ENCODE measurements at places on chromosomes 11 and 22. TPM values are rescaled to one million over a fixed set of nuclear protein-coding genes. Genes with fewer than 3 reads are reported as not detected.

- DNase-seq, result no peak
Observed at GRCh38 chr11:75549370-75549958, 12.6 kb upstream of the SERPINH1 start.

DNA sequence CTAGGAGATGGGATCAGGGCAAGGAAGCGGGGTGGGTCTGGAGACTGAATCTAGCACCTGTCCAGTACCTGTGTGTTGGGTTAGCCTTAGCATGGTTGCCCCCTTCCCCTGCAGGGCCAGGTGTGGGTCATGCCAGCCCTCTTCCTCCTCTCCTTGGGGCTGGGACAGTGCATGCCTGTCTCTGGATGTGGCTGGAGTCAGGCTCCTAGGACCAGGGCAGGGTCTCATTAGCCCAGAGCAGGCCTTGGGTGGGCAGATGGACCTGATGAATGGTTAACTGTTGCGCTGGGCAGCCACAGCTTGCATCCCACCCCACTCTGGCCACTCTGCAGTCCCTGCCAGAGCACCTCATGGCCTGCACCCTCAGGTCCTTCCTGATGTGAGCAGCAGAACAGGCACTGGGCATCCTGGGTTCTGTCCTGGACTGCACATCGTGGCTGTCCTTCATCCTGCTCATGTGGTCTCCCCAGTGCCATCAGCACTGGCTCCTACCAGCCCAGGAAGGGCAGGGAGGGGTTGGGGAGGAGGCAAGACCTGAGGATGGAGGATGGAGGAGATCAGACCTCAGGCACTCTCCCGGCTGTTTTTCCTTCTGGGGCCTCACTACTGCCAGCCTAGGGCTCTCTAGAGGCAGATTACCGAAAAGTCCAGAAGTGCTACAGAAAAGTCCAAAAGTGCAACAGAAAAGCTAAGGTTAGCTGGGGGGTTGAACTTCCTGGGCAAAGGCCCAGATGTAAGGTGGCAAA, 12.8 kb upstream of the CHRM1 start:
- no peak for DNase-seq

- DNase-seq, result no peak
Observed at GRCh38 chr11:131186629-131187101, 183.8 kb upstream of the NTM start.

DNA sequence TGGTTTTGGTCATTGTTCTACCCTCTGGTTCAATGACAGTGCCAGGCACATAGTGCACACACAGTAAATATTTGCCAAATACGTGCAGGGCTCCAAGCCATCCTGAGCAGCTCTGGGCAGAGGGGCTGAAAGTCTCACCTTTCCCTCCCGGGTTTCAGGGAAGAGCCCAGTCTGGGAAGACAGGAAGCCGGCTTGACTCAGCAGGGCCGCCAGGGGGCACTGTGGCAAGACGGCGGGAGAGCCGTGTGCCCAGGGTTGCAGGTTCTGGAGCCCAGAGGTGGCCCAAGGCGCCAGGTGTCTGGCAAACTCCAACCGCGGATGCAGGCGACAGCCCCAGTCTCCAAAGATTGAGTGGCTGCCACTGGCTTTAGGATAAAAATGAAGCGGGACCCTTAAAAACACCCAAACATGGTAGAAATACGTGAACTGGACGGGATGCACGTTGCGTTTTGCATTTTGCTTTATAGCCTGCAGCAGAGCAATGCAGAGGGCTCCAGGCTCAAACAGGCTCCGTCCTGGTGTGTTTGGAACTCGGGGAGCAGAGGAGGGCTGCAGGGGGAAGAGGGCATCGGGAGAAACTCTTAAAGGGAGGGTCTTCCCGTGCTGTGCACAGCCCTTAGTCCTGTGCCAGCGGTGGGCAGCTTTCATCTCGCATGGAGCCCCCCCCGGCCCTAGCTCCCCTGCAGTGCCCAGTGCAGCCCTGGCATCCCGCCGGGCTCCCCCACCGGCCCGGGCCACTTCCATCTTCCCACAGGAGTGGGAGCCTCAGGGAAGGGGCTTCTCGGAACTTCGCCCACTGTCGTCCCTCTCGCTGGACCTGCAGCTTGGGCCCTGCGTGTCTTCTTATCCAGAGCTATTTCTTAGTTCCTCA, 10.7 kb downstream of the KRTAP5-5 start:
- no peak for DNase-seq

DNA sequence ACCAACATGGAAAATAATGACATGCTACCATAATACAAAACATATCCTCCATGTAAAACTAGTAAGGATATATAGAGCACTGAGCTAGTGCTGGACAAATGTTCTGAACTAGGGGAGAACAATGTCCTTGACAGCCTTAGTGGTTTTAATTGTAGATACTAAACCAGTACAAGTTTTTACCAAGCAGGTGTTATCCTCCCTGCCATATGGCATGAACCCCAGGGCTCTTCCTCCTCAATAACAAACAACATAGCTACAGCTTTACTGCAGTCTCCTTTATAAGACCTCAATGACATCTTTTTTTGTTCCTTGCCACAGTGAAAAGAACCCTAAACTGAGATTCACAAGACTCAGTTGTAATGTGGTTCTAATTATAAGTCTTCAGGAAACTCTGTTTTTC, 70.2 kb upstream of the GDPD4 start:
- no peak for DNase-seq

DNA sequence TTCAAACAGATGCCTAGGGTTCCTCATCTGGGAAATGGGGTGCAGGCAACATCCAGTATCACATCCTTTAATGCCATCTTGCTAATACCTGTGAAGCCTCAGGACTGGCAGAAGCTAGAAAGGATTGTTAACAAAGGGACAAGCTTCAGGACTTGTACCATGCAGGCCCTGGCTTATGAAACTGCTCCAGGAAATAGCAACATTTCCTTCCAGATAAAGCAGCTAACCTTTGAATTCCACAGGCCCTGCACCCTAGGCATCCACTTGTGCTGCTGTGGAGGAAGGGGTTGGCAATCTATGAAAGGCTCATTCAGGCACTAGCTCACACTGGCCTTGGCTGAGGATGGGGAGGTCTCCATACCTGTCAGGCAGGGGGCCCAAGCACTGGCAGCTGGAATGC, 87.2 kb downstream of the BTBD10 start:
- DNase-seq, result no peak

- no peak for DNase-seq
Observed at GRCh38 chr22:26837784-26838470, 180.5 kb downstream of the MIAT start.

DNA sequence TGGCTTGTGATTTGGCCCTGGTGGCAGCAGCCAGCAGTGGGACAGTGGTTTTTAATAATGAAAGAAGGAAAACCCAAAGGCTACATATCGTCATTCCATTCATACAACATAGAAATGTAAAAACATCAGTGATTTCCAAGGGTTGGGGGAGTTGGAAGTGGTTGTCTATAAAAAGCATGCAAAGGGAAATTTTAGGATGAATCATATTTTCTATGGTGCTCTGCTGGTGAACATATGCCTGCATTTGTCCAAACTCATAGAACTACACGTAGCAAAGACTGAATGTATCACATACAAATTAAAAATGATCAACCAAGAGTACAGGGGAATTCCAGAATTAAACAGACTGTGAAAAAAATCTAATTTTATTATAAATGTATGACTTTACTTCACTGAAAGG, 11.1 kb downstream of the OR5B3 start:
- DNase-seq, result no peak

DNA sequence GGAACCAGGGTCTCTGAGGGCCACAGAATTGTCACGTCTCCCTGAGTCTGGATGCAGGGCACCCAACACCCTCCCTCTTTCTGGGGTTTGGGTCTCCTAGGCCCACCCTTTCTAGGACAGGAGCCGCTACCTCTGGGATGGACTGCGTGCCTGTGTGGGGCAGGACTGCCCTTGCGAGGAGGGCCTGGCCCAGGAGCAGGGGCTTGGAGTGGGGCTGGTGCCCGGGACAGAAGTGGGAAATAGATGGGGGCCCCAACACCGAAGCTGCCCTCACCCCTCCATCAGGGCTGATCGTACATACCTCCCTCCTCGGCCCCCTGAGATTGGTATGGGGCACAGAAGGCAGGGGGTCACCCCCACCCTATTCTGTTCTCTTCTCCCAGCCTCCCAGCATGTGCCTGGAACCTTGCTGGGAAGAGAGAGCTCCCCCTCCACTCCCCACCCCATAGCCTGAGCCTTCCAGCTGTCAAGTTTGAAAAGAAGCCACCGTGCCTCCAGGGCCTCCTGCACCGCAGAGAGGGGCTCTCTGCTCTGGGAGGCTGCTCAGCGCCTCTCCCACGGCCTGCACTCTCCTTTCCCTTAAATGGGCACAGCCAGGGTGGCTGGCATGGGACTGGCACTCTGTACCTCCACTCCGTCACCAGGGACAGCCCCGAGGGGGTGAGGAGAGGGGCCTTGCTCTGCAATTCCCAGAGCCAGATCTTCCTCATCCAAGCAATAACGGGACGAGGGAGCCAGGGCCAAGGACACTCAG, 1.8 kb downstream of the LRRC10B start:
- DNase-seq, result no peak

- no peak for DNase-seq
Observed at GRCh38 chr11:75509020-75509720, 16.6 kb downstream of the GDPD5 start.

GRCh38 chr22:38963872-38964271, 6.5 kb downstream of the APOBEC3A start:
- no peak for DNase-seq

CCDC87 gene
- 0.37 TPM for polyA plus RNA-seq

ARSA gene
- polyA plus RNA-seq, result 21.5 TPM

ART5 gene
- polyA plus RNA-seq, result 3.9 TPM

MS4A7 gene
- polyA plus RNA-seq, result 5.7 TPM

APOL5 gene
- not detected for polyA plus RNA-seq

CD151 gene
- polyA plus RNA-seq, result 201 TPM

CLTCL1 gene
- 7.5 TPM for polyA plus RNA-seq

EFCAB6 gene
- polyA plus RNA-seq, result 5.1 TPM

NXPE1 gene
- polyA plus RNA-seq, result not detected

C22orf39 gene
- polyA plus RNA-seq, result 46.4 TPM

OR4A16 gene
- polyA plus RNA-seq, result not detected

THOC5 gene
- 28.9 TPM for polyA plus RNA-seq
